SW 1271 (cell line): ENCODE measurements at places on chromosomes 1 and 21.

GRCh38 chr1:115090186-115090490 is 835 bp upstream of the TSPAN2 start:
- no peak for DNase-seq

- DNase-seq: no peak
Observed at GRCh38 chr1:45545553-45546310, 4.9 kb upstream of the AKR1A1 start.

DNA sequence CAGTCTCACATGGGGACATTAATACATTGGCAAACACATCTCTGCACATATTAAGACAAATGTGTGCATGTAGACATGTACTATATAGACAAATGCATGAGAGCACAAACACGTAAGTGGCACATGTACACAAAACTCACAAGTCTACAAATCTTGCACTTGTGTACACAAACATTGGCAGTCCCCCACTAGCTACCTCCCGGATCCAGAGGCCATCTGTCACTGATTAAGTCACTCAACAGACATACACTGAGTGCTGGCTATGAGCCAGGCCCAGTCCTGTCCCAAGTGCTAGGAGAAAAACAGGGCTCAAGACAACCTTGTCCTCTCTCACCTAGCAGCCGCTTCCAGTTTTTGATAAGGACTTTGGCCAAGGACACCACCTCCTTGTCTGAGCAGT is 7.0 kb downstream of the TCEA3 start:
- no peak for DNase-seq

- DNase-seq: no peak
Observed at GRCh38 chr1:221723018-221723847, 18.7 kb downstream of the DUSP10 start.

DNA sequence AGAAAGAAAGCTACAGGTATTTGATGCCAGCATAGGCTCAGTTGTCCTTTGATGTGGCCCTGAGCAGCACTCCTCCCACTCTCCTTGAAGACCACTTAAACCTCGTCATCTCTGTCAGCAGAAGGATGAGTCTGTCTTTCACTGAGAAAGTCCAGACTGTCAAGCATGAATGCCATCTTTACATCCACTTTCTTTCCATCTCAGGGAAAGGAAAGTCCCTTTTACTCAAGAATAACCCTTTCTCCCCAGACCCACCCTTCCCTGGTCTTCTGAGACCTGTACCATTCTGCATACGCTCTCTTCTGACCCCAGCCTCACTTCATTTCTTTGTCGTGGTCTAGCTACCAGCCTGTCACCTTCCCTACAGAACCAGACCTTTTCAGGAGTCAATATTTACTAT is 4.0 kb upstream of the ELAPOR1 start:
- no peak for DNase-seq

DNA sequence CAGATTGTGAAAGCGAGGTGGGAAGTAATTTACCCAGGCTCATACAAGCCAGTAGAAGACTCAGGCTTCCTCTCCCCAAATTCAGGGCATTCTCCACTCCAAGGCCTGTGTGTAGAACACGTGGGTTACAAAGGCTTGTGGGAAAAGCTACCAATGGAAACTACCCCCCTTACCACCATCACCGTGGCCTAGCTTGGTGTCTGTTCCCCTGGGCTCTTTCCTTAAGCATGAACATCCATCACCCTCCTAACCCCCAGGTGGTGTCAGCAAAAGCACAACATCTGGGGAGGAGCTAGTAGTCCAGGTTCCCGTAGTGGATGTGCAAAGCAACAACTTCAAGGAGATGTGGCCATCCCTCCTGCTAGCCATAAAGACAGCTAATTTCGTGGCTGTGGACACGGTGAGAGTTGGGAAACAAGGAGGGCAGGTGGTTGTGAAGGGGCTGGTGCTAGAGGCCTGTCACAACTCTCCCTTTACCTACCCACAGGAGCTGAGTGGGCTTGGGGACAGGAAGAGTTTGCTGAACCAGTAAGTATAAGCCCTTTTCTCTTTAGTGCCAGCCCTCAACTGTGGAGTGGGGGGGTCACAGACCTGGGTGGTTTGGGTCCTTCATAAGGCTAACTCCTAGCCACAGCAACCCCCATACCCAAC is 701 bp upstream of the MUTYH start:
- DNase-seq: no peak

GRCh38 chr1:112533029-112533428 is 24.3 kb downstream of the WNT2B start:
- no peak for DNase-seq

DNA sequence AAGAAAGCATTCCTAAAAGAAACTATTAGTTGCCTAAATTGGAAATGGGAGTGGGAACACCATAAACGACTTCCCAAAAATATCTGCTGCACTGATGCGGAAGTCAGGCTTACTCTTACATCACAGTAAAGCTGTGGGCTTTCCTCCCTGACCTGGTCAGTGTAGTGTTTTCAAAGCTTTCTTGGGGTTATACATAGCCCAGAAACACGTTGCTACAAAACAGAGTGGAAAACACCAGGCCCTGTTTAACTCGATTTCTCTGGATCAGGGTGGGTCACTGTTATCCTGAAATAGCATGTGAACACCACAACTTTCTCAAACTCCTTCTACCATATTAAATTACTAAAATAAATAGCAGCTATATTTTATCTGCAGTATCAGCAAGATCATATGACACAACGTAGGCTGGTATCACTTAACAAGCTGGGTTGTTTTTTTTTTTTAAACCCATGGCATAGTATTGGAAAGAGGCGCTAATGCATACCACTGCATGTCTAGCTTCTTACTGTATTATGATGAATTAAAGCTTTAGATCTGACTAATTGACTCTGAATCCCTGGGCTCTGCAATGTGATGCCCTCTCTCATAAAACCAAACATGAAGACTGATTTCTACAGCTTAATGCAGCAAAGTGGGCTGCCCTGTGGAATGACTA is 184.6 kb downstream of the TGFB2 start:
- no peak for DNase-seq

DNA sequence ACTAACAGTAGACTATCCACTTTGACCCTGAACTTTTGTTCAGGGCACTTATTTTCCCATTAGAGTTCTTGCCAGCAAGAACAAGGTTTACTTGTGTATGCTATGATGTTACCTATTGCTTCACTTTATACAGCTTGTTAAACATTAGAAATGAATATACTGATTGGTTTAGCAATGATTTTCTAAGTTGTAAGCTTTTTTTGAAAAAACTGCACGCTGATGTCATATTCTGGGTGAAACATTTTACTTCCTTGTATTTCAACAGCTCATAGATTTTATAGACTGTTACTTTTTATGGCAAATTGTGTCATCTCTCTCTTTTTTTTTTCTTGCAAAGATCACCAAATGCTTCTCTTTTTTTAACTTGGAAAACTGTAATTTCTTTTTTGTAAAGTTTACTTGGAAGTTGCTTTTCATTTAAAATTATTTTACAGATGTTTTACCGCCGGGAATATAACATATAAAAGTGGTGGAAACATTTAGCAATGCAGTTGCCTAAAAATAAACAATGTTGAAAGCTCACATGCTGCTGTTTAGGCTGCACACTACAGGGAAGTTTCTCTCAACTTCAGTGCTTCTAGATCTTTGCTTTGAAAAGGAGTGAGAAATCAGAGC is 215.3 kb upstream of the NFIA start:
- DNase-seq: no peak
